ENCODE measurements at places on chromosomes 12 and 14.

GRCh38 chr14:81329640-81330381 lies 70.3 kb downstream of the STON2 start:
- no peak for DNase-seq

DNA sequence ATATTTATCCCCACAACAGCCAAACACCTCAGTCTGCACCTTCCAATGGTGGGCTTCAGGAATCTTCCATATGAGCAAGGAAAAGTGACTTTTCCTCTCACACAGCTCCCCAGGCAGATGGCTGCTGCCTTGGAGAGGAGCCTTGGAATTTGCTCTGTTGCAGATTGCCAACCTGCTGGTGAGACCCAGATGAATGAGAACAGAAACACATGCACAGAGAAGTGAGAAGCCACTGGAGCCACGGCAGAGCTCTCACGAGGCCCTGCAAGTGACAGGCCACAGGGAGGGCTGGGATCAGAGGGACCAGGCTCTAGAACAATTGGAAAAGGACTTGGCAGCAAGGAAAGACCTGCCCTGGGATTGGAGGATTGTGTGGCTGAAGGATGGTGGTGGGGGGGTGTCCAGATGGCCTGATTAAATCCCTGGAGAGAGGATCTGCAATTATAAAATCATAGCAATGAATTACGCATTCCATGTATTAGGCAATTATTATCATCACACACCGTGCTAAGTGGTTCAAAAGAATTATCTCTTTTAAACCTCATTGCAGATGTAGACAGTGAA lies 84.9 kb upstream of the PWP1 start:
- no peak for DNase-seq

DNA sequence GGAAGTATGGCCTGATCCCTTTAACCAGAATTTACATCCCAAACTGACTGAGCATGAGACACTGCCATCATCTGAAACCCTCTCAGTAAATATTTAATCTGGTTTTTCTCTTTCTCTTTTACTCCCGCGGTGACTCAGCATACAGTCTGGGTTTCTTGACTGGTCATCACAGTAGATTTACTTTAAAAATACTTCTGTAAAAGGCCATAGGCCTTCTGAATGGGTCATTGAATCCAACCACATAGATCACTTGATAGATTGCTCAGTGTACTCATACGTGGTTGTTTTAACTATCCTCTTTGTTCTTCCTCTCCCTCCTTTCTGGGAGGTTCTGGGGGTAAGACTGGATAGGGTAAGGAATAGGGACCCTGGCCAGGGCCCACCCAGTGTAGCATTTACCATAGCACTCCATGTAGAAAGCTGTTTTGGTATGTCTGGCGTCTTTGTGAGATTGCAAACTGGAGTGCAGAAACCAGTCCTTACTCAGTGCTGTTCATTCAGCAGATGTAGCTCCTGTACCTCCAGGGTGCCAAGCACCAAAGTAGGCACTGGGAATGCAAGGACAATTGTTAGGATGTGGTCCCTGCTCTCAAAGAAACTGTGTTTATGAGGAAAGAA lies 165.7 kb downstream of the SRGAP1 start:
- no peak for DNase-seq

DNA sequence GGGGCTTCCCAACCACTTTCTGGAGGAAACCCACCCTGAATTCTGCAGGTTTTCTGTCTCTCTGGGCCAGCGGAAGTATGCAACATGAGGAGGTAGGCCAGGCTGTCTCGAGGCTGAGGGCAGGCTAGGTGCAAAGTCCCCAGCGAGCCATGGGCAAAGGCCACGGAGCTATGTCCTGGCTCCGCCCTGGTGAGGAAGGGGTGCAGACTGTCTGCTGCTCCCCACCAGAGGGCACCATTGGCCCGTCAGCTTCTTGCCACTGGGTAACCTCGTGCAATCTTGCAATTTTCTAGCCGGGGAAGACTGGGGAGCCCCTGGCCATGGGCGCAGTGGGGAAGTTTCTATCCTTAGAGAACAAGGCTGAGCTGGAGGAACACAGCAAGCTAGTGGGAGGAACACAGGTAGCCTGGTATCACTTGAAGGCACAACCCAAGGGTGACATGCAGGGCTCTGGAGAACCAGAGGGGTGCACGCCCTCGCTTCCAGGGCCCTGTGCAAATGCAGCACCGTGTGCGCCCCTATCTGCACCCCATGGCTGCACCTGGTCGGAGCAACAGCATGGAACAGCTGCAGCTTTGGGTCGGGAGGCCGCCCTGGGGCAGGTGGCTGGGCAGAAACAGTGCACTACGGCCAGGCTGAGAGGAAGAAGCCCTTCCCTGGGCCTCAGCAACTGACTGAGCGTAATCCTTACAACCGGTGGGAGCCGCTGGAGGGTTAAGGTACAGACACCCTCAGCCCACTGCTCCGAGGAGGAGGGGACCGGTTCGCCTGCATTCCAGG lies 27.6 kb upstream of the RPLP0 start:
- peak; percentile 79 for DNase-seq

DNA sequence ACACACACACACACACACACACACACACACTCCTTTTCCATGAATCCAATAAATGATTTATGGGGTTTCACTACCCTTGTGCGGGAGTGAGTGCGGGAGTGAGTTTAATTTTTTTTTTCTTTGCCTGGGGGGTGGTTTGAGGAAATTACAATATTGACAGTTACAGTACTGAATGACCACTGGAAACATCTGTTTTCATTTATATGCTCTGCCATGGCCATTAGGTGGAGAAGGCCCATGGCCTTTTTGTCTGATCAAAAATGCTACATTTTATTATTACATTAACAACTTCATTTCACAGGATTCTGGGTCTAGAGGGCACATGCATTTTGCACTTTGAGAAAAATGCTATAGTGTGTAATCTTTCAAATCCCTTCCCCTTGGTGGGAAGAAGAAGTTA lies 5.9 kb downstream of the TBX3 start:
- DNase-seq = no peak

DNA sequence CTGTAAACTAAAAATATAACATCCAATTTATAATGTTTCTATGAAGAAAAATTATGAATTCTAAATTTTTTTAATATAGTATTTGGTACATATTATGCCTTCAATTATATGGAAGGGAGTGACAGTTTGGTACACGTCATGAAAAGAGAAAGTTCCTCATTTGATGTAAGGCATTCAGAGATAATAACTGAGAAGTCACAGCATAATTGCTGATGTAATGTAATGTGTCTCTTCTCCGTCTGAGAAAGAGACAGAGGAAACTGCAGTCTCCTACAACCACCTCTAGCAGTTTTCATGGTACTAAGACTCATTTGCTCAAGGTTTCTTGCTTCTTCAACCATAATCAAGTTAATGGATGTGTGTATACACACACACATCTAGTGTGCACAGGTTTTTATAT lies 2.3 kb upstream of the CD69 start:
- DNase-seq = no peak

GRCh38 chr14:36479344-36479743 lies 40.7 kb downstream of the NKX2-1 start:
- no peak for DNase-seq

Measured in T-helper 1 cell (primary cell).